NCI-H1417 treated with DMSO at 0.1 percent for 48 hours (cell line): ENCODE measurements at places on chromosomes 3 and 15.
A peak's percentile ranks its signal among the peaks of the same experiment; 100 is the strongest.

DNA sequence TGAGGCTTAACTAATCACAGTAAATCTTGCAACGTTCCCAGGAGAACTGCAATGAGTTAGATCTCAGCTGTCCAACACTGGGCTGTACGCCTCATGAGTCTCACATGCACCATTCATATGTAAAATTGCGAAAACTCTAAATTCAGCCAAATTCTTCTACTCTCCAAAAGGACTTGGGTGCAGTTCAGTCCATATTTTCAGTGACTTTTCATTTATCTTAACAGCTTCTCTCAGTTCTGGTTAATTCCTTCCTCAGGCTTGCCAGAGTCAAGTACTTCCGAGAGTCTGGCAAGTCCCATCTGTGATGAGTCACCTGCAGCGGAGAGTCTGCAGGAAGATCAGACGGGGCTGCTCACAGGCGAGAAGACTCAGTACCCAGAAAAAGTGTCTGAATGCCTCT lies 11.5 kb downstream of the CCDC80 start:
- DNase-seq = no peak

GRCh38 chr3:142962520-142963233 lies 797 bp downstream of the PAQR9 start:
- DNase-seq = no peak

- no peak for DNase-seq
These were observed 14.7 kb downstream of the STAB1 start for GRCh38 chr3:52509753-52510328.

DNA sequence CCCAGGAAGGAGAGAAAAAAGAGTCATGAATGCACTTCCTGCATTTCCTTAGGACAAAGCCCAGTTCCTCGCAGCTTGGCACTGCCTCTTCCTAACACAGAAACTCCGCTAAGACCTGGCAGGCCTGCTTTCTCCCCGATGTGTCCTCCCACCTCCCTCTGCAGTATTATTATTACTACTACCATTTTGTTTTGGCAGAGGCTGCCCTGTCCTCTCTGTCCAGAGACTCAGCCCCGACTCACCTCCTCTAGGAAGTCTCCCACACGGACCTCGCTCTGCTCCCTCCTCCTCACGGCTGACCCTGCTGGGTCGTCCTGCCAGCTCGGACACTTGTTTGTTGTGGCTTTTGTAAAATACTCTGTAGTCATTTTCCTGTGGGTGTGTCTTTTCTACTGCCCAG lies 107.2 kb upstream of the HACD2 start:
- DNase-seq = no peak

DNA sequence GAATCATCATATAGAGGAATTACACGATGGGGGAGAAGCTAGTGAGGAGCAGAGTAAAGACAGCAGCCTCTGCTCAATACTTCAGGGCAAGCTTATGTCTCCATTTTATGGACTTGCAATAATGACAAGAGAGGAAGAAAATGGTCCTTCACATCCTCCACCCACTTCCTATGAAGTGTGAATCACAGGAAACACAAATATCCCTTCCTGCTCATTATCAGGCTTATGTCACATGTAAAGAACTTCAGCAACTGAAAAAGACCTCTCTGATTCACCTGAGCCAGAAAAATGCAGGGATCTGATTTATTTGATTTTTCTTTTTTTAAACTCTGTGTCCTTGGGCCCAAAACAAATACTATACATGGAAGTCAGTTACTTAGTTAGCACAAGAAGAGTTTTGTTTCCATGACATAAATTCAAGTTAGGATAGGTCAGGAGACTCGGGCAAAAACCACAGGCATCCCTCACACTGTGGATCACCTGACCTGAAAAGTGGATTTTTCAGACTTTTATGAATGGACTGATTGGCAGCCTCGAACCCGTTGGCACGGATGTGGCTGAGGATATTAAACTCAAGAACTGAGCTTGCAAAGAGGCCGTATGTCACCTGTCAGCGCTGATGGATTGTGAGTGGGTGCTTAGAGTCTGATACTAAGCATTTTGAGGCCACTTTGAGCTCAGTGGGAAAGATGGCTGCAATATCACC lies 620.8 kb upstream of the MDFIC2 start:
- no peak for DNase-seq

- DNase-seq = no peak
These were observed 51.0 kb downstream of the NFKBIZ start for GRCh38 chr3:101900316-101900715.

DNA sequence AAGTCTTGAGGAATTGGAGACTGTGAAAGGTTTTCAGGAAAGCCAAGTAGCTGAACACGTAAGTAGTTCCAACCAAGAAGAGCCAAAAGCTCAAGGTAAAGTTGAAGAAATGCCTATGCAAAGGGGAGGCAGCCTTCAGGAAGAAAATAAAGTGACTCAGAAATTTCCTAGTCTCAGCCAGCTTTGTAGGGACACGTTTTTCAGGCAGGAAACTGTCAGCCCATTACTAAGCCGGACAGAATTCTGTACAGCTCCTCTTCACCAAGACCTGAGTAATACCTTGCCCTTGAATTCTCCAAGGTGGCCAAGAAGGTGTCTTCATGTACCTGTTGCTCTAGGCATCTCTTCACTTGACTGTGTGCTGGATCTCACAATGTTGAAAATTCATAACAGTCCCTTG lies 48.6 kb downstream of the CDAN1 start:
- DNase-seq = no peak

GRCh38 chr15:57921371-57921770 lies 144.1 kb downstream of the ALDH1A2 start:
- no peak for DNase-seq

GRCh38 chr15:39668457-39668856 lies 87.6 kb downstream of the THBS1 start:
- no peak for DNase-seq

DNA sequence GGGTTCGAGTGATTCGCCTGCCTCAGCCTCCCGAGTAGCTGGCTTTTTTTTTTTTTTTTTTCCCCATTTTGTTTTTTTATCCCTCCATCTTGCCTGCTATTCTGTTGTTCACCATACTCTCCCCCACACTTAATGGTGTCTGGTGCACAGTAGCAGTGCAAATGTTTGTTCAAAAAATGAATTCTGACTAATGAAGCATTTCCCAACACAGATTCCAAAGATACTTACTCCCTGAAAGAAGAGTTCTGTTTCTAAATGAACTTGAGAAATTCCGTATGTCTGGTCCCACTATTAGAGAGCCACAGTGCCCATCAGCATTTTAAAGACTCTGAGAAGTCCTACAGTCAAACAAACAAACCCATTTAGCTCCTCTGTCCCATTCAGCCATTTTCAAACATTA lies 9.5 kb downstream of the EDEM1 start:
- DNase-seq = no peak

DNA sequence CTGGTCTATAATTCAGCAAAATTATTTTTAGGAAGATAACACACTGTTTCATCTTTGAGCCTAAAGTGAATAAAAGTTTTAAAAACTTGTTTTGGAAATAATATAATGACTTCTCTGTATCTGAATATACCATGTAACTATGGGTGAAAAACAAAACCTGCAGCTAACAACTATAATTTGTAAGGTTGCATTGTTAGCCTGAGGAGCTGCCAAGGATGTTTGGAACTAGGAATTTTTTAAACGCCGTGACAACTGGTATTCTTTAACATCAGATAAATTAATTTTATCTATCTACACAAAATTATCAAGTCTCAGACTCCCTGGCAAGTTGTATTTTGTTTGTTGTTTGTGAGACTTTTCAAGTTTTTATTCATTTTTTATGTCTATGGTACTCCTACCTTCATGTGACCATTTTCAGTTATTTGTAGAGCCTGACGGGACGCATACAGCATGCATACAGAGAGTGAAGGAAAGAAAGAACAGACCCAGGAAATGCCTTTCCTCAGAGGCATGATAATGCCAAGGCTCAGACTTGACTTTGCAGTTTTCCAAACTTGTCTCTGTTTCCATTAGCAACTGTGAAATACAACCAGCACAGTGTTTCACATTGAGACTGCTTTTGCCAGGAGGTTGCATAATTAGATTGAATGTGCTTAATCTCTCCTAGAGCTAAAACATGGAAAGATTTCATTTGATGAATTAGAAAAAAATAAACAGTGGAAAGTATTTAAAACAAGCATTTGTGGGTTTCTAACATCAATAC lies 60.8 kb upstream of the ARHGEF26 start:
- no peak for DNase-seq

GRCh38 chr3:41324156-41324475 lies 124.8 kb downstream of the CTNNB1 start:
- DNase-seq = peak; percentile 54

GRCh38 chr3:188624384-188624783 lies 470.4 kb downstream of the LPP start:
- no peak for DNase-seq

- DNase-seq = no peak
These were observed 117.5 kb upstream of the PTPRG start for GRCh38 chr3:61443886-61444285.

DNA sequence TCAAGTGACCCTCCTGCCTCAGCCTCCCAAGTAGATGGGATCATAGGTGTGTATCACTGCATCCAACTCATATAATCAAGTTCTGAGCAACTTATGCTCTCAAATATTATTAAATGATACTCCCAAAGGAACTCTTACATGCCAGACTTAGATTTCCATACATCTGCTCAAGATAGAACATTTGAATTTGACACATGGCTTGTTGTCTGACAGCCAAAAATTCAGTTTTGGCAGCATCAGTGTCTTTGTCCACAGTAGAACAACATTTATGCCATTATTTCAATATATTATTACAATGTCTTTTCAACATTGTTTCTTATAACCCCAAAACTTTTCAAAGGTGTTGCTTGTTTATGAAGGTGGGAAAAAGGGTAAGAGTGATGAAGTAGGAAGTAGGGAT lies 116.2 kb downstream of the SUCNR1 start:
- no peak for DNase-seq

- no peak for DNase-seq
These were observed 63.7 kb downstream of the ATP8B4 start for GRCh38 chr15:50055332-50055731.

DNA sequence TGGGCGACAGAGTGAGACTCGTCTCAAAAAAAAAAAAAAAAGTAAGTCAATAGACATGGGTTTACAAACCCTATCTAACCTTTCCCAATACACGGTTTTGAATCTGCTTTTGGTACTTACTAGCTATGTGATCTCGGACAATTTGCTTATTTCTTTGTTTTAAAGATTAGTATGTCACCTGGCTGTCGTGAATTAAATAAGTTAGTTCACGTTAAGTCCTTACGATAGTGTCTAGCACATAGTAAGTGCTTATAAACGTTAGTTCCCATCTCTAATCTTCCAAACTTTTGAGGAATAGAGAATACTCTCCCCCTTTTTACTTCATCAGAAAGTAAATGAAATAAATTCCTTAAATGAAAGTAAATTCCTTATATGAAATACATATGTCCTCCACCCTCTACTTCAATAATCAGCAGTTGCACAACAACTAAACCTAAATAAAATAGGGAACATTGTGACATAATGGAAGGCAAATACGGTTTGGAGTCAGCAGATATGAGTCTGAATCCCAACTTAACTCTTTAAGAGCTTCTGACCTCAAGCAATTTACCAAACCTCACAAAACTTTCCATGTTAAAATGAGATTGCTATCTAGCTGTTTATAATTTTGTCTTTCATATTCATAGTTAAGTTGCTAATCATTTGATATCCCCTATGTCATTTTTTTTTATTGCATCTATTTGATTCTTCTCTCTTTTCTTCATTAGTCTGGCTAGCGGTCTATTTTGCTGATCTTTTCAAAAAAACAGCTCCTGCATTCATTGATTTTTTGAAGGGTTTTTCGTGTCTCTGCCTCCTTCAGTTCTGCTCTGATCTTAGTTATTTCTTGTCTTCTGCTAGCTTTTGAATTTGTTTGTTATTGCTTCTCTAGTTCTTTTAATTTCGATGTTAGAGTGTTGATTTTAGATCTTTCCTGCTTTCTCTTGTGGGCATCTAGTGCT lies 134.6 kb downstream of the PEAK1 start:
- no peak for DNase-seq

GRCh38 chr3:141456301-141456625 lies 30.6 kb upstream of the RASA2 start:
- no peak for DNase-seq

- no peak for DNase-seq
These were observed 77.3 kb downstream of the NFKBIZ start for GRCh38 chr3:101926594-101927105.

- DNase-seq = peak; percentile 80
These were observed 197.3 kb upstream of the HES1 start for GRCh38 chr3:193938613-193939012.

GRCh38 chr3:78846718-78847117 lies 921.1 kb downstream of the ROBO1 start:
- no peak for DNase-seq
